SJSA1 (cell line): ENCODE measurements at places on chromosomes 4 and X.

GRCh38 chr4:161554372-161554990 lies 609.3 kb downstream of the FSTL5 start:
- peak; percentile 3 for DNase-seq

DNA sequence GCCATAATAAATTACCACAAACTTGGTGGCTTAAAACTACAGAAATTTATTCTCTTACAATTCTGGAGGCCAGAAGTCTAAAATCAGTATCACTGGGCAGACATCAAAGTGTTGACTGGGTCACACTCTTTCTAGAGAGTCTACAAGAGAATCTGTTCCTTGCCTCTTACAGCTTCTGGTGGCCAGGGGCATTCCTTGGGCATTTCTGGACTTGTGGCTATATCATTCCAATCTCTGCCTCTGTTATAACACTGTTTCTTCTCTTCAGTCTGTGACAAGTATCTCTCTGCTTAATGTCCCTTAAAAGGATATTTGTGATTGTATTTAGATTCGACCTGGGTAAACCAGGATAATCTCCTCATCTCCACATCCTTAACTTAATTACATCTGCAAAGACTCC lies 207.3 kb upstream of the DCAF8L1 start:
- DNase-seq: no peak

DNA sequence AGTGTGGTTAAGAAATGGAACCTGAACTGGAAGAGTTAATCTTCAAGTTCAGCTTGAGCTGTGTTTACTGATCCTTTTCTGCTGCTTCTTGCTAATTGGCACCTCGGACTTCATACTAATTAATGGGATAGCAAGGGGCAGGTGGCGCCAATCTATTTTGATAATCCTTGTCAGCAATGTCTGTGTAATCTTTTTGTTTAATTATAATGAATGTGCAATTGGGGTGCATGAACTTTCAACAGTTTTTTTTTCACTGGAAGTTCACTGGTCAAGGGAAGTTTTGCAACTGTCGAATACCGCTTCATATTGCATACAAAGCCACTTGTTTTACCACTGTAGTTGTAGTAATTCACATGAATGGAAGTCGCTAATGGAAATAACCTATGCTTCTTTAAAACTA lies 261.0 kb downstream of the BMPR1B start:
- DNase-seq: no peak

- no peak for DNase-seq
These were observed 199.0 kb downstream of the DCHS2 start for GRCh38 chr4:154292589-154292988.

- no peak for DNase-seq
These were observed 41.5 kb downstream of the CLCN4 start for GRCh38 chrX:10198254-10198653.

DNA sequence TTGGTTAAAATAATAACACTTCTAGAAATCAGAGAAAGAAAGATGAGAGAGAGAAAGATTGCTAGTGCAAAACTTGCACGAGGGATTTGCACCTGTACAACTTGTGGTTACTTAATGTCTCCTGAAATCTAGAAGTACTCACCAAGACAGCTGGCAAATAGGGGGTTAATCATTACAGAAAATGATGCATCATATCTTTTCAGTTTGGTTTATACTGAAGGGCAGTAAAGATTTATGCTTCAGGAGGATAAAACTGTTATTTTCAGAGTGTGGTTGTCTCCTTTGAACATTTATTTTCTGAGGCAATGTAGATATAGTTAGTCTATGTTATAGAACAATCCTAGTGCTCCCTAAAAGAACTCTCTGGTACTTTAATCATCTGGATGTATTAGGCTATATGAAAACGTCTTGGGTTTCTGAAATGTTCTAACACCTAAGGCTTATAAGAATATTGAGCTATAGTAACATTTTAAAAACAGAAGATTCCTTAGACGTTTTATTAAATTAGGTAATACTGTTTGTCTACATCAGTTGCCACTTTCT lies 13.3 kb downstream of the ATOH1 start:
- no peak for DNase-seq

DNA sequence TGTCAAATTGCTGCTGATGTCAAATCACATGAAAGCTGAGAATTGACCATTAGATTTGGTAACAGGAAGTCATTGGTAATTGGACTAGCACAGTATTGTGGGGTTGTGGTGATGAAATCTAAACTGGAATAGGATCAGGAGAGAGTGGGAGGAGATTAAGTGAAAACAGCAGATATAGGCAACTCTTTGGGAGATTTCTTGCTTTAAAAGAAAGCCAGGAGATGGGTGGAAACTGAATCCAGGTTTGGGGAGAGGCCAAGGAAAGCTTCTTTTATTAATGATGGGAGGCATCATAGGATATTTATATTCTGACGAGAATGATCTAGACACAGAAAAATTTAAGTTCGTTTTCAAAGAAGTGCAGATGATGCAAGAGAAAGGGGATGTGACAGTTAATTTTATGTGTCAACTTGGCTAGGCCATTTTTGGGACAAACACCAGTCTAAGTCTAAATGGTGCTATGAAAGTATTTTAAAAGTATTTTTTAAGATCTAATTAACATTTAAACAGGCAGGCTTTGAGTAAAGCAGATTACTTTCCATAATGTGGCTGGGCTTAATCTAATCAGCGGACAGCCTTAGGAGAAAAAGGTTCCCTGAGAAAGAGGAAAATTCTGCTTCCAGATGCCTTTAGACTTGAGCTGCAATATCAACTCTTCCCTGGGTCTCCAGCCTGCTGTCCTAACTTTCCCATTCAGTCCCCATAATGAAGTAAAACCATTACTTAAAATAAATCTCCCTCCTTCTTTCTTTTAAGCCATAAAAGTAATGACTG lies 24.7 kb downstream of the SEC24D start:
- DNase-seq: no peak

GRCh38 chr4:26271703-26272102 lies 49.1 kb upstream of the RBPJ start:
- DNase-seq: no peak

DNA sequence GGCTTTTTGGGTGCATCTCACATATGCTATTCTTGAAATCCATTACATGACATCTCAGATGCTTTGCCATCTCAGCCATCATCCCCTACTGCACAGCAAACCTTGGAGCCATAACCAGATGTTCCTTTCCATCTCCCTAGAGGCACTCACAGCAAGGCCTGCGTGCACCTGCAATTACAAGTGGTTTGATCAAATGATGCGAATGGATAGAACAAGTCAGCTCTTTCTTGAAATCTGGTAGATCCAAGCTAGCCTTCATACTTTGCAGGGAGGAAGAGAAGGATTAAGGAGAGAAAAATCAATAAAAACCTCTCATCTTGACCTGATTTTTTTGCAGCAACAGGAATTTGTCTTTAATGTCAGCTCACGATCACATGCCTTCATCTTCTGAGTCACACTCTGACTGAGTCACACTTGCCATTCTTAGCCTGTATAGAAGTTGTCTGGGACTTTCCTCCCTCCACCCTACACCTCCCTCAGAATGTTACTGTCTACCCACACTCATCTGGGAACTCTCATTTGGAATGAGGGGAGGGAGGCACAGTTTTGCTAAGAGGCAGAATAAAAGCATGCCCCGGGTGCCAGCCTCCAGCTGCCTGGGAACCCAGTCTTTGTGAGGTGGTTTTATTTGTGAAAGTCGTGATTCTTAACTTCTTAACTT lies 11.9 kb upstream of the TRIML1 start:
- DNase-seq: peak; percentile 4

DNA sequence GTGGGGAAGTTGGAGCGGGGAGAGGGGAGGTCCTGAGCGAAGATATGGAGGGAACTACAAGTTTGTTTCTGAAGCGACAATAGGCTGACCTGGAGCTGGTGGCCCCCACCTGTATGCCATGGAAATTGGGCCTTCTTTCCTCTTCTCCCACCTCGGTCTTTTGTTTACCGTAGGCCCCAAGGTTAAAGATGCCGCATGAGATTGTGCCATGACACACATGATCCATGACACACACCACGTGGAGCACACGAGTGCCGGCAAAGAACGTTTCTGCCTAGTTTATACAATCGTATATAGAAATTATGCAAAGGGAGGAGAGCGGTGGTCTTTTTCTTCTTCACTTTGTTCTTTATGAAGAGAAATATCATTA lies 408 bp downstream of the TMEM33 start:
- DNase-seq: no peak

DNA sequence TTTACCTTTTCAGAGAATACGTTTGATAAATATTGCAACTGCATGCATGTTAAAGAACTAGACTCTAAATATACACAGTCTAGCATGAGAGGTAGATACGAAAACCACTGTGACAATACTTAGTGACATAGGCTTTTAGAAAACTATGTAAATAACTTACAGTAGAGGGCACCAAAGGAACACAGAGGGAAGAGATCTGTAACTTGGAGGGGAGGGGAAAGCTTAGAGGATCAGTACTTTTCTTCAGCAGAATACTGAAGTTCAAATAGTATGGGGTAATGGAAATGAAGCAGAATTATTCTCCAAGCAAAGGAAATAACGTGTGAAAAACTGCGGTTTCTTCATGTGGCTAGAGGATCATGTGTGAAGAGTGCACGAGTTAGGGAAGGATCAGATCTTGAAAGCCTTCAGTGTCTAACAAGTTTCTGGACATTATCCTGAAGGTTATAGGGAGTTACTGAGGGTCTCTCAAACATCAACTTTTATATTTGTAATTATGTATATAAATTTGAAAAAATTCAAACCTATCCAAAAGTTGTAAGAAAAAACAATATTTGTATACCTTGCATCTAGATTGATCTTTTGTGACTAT lies 264.3 kb downstream of the NPFFR2 start:
- peak; percentile 29 for DNase-seq

- DNase-seq: no peak
These were observed 33.3 kb upstream of the FAM47C start for GRCh38 chrX:36974911-36975310.

- DNase-seq: no peak
These were observed 70.8 kb upstream of the PTCHD1 start for GRCh38 chrX:23263892-23264291.

- no peak for DNase-seq
These were observed 38.8 kb downstream of the CLCN3 start for GRCh38 chr4:169658975-169659715.

- DNase-seq: no peak
These were observed 16.8 kb downstream of the RBPJ start for GRCh38 chr4:26337612-26338011.

GRCh38 chrX:38804432-38804681 lies 3.1 kb downstream of the MID1IP1 start:
- no peak for DNase-seq

- no peak for DNase-seq
These were observed 288.2 kb downstream of the IL1RAPL2 start for GRCh38 chrX:104854188-104854587.

GRCh38 chr4:182206266-182206665 lies 36.9 kb upstream of the TENM3 start:
- peak; percentile 34 for DNase-seq

DNA sequence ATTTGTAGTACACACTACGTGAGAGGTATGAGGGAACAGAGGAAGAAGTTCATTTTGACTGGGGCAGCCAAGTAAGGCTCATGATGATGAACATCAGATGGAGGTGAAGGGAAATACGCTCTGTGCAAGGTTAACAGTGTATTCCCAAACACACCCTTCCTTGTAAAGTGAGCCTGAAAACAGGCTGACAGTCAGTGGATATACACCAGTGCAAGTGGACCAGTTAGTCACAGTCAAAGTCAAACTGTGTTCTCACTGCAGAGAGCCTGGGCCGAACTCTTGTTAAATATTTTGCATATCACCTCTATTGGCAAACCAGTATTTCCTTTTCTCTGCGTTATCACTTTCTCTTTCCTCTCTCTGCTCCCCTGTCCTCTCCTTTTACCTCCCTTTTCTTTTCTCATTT lies 23.4 kb upstream of the RHOH start:
- no peak for DNase-seq

DNA sequence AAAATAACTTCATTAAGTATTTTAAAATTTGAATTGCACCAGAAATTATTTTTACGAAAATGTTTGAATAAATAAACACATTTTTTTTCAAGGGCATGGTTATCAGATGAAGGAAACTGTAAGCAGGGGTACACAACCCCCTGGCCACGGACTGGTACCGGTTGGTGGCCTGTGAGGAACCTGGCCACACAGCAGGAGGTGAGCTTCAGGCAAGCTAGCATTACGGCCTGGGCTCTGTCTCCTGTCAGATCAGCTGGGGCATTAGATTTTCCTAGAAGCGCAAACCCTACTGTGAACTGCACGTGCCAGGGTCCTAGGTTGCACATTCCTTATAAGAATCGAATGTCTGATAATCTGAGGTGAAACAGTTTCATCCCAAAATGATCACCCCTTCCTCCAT lies 1499.7 kb upstream of the AGA start:
- DNase-seq: no peak

DNA sequence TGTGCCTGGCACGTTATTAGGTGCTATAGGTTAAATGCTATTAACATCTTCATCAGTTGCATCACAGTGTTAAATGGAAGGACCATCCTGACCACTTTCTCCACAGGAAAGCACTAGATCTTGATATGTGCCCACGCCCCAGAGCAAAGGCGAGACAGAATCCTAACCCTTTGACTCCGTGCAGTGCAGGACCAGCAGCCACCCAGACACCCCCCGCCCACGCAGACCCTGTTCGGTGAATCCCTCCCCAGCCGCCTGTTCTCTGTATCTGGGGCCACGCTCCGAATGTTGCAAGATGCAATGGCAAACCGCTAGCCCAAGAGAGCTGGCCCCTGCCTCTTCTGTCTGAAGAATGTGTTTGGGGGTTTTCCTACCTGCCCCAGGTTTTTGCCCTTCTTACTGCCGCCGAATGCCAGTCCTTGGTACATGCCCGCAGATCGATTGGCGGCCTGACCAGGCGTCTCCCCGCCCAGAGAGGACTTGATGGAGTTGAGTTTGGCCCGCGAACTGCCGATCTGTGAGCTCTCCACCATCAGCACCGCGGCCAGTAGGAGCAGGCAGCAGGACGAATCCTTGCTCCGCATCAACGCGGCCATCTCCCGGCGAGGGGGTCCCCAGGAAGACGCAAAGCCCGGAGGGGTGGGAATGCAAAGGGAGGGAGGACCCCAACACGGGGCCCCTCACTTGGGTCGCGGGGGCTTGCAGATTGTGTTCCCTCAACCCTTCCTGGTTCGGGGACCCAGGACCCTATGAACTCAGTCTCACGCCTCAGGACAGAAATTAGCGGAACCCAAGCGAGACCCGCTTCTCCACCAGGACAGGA lies 906 bp downstream of the DKK2 start:
- peak; percentile 39 for DNase-seq

DNA sequence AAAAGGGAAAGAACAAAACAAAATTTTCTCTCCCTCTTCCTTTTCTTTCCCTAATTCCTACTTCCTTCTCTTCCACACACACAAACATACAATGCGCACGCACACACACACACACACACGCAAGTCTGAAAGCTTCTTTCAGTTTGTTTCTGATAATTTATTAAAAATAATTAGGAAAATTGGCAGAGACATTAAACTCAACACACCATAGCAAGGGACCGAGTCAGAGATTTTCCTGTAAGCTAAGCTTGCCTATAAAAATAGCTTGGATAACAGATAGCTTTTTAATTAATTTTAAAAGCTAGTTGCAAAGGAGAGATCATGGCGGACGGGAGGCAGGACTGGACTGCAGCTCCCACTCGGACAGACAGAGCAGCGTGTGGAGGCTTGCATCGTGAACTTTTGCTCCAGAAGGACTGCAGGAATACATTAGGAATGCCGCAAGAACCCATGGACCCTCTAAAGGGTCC lies 92.6 kb upstream of the MAPK10 start:
- peak; percentile 62 for DNase-seq
